ENCODE measurements at places on chromosomes 1 and 21.

GRCh38 chr1:103112546-103112945 is 4.2 kb upstream of the COL11A1 start:
- DNase-seq = no peak

- DNase-seq = no peak
These were observed 1.1 kb downstream of the IL10RB start for GRCh38 chr21:33267250-33267649.

- DNase-seq = no peak
These were observed 492 bp upstream of the PGM1 start for GRCh38 chr1:63592536-63593302.

- no peak for DNase-seq
These were observed 23.5 kb downstream of the UBE2G2 start for GRCh38 chr21:44778094-44778493.

- no peak for DNase-seq
These were observed 17.6 kb downstream of the PTGER3 start for GRCh38 chr1:71030026-71030425.

DNA sequence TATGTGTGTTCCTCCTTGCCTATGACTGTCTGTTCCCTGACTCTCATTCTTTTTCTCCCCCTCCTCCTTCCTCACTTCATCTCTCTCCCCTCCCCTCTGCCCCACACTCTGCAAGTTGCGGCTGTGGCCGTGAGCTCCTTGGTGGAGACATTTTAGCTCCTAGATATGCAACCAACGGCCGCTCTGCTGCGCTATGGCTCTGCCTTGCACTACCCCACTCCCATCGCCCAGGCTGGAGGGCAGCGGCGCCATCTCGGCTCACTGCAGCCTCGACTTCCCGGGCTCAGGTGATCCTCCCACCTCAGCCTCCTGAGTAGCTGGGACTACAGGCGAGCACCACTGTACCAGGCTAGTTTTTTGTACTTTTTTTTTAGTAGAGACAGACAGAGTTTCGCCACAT is 5.5 kb downstream of the REG4 start:
- no peak for DNase-seq

- DNase-seq = no peak
These were observed 101.3 kb upstream of the SLC25A33 start for GRCh38 chr1:9437961-9438430.

- DNase-seq = no peak
These were observed 13.7 kb upstream of the RPL5 start for GRCh38 chr1:92817986-92818764.

GRCh38 chr1:245378745-245379144 is 224.0 kb downstream of the KIF26B start:
- DNase-seq = no peak

- no peak for DNase-seq
These were observed 13.2 kb upstream of the CEP350 start for GRCh38 chr1:179941454-179941853.

GRCh38 chr1:199399996-199400724 is 627.4 kb upstream of the NR5A2 start:
- DNase-seq = no peak

GRCh38 chr1:84152649-84153056 is 8.6 kb downstream of the PRKACB start:
- no peak for DNase-seq

Measured in NCI-H1092 (cell line).